ENCODE measurements at places on chromosomes 5 and 9.

- no peak for DNase-seq
Measured at GRCh38 chr5:134463991-134464760, 52.5 kb upstream of the CDKN2AIPNL start.

DNA sequence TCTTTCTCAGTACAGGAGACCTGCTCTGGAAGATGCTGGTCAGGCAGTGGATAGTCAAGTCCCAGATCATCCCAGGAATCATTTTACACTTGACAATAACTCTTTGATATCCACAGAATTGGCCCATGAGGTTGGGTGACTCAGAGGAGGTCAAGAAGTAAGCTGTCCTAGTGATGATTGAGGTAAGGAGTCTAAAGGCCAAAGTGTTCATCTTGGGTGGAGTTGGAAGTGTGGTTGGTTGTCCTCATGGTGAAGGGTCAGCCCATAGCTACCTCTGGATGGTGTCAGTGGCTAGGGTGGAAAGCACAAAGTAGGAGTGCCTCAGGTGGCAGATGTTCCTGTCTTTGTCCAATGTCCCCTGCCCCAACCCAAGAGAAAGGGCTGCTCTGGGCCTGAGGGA lies 24.1 kb upstream of the RCL1 start:
- no peak for DNase-seq

- no peak for DNase-seq
Measured at GRCh38 chr5:132951897-132952296, 11.5 kb downstream of the AFF4 start.

- no peak for DNase-seq
Measured at GRCh38 chr5:160173-160510, 31.2 kb upstream of the LRRC14B start.

GRCh38 chr5:51095486-51095885 lies 287.8 kb upstream of the ISL1 start:
- DNase-seq: no peak

All from stimulated activated CD4-positive, alpha-beta T cell treated with anti-CD3 and anti-CD28 coated beads, Interleukin-2, amount 100 ng/mL, for 24 hours (primary cell).